ENCODE measurements at places on chromosomes 11 and 22.

GRCh38 chr22:47124961-47125360 is 362.5 kb downstream of the TBC1D22A start:
- DNase-seq, result no peak

DNA sequence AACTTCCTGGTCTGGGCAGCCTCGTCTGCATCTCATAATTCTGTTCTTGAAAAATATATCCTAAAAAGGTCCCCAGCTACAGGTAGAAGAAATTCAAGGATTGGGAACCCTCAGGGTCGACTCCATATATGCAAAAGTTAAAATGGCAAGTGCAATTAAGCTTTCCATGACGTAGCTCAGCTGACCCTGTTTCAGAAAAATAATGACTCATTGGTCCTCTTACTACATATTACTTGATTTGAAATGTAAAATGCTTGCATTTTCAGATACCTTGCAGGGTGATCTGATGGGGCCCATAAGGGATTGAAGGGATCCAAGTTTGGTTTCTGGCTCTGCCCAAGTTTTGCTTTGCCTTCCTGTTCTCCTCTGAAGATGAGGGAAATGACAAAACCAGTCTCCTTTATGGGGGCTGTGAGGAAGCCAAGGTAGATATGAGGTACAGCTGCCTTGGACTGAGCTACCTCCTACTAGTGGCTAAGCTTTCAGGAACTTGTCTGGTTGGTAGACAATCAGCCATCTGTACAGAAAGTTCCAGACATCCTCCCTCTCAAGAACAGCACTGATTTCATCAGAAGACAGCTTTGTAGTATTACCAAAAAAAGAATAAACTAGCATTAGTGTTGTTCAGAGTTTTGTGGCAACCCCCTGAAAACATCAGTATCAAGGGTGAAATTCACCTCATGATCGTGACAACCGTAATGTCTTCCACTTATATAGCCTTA is 177.3 kb downstream of the DBX1 start:
- DNase-seq, result no peak

DNA sequence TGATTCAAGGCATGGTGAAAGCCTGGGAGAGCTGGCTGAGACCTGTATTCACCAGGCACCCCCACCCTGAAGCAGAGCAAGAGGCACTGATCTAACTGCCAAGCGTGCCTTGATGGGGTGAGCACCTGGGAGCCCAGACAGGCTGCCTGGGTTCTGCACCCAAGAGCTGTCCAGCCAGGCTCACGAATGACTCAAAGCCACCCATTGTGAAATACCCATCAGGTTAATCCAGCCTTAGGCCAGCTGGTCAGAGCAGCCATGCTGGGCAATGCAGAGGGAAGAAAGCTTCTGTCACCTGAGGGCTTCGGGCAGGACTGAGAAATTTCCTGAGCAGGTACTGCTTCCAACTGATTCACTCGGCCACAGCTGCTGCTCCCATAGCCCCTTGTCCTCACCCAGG is 22.1 kb downstream of the THOC5 start:
- no peak for DNase-seq

DNA sequence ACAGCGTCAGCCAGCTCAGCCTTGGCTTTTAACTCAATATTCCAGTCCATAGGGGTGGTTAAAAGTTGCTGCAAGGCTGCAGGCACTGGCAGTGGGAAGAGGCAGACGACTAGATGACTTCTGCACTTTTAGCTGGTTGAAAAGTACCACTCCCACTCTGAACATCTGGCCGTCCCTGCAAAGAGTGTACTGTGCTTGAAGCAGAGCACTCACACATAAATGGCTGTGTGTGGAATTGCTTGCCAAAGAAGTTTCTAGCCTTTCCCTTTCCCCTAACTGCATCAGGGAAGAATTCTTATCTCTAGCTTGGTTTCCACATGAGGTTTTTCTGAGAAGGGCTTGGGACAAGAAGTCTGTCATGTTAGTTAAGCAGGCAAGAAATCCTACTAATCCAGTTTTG is 5.1 kb upstream of the PHLDB1 start:
- no peak for DNase-seq

GRCh38 chr11:46902694-46903093 is 15.7 kb downstream of the LRP4 start:
- DNase-seq, result no peak

GRCh38 chr11:130817330-130817944 is 98.8 kb downstream of the SNX19 start:
- DNase-seq, result no peak

DNA sequence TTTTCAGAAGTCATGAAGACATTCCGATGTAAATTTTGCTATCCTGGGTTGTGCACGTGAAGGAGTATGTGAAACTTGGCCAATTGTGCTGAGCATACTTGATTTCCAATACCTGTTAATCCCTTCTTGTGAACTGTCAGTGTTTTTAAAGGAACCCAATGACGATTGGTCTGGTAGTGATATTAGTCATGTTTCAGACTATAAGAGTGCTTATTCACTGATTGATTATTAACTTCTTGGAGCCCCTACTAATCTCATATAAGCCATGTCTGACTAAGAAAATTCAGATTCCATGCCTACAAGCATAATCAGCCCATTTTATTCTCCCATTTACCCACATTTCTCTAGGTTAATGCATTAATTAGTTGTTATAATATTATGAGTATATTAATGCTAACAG is 330.8 kb upstream of the MTNR1B start:
- no peak for DNase-seq

DNA sequence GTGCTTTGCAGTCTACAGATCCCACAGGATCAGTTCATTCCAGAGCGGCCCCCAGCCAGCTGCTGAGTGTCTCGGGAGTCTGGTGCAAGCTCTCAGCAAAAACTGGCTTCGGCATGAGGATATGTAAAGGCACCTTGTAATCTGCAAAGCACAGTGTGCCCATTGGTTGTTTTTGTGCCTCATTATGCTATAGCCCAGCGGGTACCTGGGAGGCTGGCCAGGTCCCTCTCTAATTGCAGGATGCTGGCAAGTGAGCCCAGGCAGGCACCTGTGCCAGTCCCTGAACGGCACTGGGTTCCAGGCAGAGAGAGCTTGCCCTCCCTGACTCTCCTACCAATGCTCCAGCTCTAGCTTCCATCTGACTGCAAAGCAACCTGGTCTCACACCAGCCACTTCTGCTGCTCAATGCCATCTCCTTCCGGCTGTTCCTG is 128.7 kb downstream of the DSCAML1 start:
- no peak for DNase-seq

DNA sequence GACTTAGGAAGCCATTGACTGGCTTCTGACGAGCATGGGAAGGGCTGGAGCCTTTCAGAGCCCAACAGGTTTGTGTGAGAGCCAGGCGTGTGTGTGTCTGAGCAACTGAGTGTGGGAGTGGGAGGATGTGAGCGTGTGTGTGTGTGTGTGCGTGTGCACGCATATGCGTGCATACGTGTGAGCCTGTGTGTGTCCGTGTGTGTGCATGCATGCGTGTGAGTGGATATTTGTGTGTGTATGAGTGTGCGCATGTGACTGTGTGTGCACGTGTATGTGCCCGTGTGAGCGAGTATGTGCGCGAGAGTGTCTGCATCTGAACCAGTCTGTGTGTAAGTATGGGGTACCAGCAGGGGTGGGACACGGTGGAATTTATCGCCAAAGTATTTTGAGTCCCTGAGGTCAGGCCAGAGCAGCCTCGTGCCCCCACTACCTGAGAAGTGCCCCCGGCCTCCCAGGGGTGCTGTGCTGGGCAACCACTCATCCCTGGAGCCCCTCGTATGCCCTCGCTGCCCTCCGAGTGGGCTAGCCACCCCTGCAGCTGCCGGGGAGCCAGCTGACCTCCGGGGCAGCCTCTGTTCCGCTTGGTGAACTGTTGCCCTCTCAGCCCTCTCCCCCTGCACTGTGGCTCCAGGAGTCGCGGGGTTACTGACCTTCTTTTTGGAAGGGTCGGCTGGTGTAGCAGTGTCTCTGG is 38.5 kb downstream of the LRP5 start:
- no peak for DNase-seq

DNA sequence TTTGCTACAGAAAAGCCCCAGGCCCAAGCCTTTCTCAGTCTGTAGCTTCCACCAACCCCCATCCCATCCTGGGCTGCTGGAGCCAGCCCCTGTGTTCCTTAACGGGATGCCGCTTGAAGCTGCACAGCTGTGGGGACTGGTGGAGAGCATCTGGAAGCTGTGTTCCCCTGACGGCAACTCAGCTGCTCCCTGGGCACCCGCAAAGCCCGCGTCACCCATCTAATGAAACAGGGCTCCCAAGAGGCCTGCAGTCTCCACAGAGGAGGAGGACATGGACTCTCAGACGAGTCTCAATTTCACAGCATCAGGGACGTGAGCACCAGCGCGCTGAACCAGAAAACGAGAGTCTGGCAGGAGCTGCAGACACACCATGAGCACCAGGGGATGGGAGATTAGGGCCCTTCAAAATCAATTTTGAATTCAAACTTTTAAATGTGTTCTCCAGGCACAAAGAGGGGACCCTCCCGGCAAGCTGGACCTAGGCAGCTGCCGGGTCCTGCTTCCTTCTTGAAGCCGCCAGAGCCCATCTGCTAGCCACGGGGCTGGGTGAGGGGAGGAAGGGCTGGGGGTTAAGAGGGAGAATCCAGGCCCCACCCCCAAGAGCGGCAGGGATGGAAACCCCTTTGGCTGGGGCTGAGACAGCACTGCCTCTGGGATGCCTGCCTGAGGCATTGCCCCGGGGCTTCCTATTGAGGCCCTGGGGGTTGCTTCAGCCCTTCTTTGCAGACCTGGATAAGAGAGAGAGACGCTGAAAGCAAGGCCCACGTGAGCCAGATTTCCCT is 21.0 kb downstream of the LMO1 start:
- no peak for DNase-seq

GRCh38 chr22:23829845-23830372 is 8.9 kb downstream of the DERL3 start:
- no peak for DNase-seq

DNA sequence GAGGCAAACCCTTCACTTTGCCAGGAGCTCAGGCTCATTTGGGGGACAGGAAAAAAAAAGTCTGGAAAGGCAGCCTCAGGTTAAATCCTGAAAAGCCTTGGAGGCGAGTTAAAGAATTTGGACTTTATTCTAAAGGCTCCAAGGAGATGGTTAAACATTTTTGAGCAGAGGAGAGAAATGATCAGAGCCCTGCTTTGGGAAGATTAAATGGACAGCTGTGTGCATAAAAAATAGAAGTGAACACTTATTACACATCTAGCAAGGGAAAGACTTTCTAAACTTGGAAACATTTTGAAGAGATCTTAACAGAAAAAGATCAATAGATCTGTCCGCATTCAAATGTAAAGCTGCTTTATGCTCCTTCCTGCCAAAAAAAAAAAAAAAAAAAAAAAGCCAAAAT is 8.4 kb upstream of the RAB3IL1 start:
- no peak for DNase-seq

GRCh38 chr11:6557063-6557462 is 46.4 kb downstream of the RRP8 start:
- no peak for DNase-seq

DNA sequence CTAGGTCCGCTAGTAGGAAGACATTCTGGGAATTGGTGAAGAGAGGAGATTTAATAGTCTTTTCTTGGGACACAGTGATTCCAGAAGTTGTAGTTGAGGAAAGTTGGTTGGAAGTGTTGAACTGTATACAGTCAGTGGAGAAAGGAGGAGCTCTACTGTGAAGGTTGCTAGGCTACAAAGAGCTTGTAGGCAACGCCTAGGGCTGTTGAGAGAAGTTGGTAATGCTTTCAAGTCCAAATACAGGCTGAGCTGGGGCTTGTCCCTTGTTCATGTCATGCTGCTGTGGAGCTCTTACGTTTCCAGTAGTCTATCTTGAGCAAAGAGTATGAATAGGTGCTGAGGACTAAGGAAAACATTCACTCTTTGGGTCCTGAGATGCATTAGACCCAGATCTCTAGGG is 1.1 kb downstream of the TBCEL start:
- DNase-seq, result no peak

- no peak for DNase-seq
These were observed 474.8 kb upstream of the CCDC90B start for GRCh38 chr11:83760932-83761331.

DNA sequence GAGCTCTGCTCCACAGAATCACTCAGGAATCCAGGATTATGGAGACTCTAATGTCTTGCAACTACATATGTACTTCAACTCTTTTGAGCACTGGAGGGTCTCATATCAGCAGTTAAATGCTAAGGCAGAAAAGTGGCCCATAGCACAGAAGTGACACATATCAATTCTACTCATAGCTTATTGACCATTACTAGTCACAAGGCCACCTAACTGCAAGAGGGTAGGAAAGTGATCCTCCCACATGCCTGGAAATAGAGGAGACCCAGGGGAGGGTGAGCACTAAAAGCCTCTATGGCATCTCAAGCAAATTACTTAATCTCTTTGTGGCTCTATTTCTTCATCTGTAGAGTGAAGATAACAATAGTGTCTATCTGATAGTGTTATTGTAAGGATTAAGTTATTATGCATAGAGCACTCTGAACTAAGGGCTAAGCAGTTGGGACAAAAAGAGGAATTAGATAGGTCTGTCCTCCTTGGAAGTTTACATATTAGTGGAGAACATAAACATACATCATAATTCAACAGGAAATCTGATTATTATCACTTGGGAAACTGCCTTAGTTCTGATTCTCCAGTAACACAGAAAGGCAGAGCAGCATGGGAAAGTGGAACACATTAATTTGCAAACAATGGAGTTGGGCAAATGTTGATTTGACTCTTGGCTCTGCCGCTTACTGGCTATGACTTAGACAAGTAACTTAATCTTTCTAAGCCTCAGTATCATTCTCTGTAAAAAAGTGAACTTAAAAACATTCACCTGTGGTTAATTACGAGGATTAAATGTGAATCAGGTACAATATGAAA is 25.1 kb upstream of the USP47 start:
- DNase-seq, result no peak

DNA sequence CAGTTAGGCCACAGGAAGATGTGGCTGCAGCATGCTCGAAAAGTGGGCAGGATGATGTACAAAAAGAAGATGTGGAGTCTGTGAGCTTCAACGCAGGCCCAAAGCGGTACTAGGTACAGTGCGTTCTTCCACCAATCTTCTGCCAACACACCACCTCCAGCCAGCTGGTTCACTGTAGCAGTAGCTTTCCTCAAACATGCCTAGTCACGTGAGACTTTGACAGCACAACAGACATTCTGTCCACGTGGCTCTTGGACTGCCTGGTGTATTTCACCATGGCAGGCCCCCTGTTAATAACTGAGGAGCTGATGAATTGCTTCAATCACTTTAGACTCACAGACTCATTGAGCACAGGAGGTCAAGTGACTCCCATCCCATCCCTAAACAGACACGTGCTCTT is 14.1 kb downstream of the SYN3 start:
- DNase-seq, result no peak

DNA sequence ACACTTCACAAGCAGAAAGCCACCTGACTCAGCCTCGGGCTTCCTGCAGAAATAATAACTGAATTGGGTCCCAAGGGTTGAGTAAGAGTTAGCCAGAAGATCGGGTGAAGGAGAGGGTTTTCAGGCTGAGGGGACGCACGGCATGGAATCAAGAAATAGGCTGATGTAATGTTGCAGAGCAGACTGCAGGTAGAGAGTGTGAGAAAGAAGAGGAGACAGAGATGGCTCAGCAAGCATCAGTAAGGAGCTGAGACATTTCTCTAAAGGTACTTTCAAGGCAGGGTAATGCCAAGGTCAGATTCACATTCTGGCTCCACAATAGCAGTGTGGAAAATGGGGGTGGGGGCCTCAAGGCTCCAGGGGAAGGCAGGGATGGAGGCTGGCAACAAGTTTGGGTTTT is 18.6 kb downstream of the HIRA start:
- no peak for DNase-seq

- DNase-seq, result no peak
These were observed 689 bp downstream of the PDHX start for GRCh38 chr11:34916843-34917770.

- no peak for DNase-seq
These were observed 10.6 kb downstream of the TSPAN32 start for GRCh38 chr11:2312232-2313042.

- DNase-seq, result no peak
These were observed 110.2 kb downstream of the APIP start for GRCh38 chr11:34805937-34806336.

Data from activated T-cell treated with anti-CD3 and anti-CD28 coated beads for 1 hour (primary cell).